ENCODE measurements at places on chromosomes 3 and 15.

DNA sequence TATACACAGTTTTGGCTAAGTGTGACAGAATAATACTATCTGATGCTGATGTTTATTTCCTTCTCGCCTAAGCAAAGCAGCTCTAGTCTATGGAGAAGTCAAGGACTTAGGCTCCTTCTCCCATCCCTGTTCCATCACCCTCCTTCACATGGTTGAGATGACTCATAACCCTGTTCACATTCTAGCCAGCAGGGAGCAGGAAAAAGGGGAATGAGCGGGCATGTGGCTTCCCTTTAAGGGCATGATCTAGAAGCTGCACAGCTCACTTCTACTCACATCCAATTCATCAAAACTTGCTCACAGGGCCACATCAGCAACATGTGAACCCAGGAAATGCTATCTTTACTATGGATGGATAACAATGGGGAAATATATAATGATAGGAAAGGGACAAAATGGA, 40.9 kb downstream of the CBLB start:
- DNase-seq = no peak

DNA sequence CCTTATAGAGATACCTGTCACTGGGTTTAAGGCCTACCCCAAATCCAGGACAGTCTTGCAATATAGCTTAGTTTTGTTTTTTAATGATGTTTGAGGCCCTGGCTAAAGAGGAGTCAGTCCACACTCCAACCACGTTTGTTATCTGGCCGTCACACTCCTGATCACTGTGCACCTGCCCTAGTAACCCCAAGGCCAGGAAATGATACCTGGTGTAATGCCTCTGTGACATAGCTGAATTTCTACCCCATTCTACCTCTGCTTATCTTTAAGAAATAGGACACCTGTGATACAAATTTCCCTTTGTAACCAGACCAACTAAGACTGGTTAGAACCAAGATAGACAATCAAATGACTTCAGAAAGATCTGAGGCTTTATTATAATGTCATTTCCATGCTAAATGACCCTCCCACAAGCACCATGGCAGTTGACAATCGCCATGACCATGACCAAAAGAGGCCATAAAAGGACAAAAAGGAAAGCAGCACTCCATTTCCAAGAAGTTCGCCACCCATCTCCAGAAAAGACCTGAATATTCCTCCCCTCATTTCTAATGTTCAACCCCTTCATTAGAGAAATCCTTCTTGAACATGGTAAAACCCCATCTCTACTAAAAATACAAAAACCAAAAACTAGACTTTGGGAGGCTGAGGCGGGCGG, 4.8 kb upstream of the RTP3 start:
- DNase-seq = no peak

- DNase-seq = peak; percentile 22
These were observed 90.2 kb downstream of the ANP32A start for GRCh38 chr15:68730471-68730919.

GRCh38 chr3:16181361-16181760, 6.9 kb downstream of the GALNT15 start:
- DNase-seq = no peak

DNA sequence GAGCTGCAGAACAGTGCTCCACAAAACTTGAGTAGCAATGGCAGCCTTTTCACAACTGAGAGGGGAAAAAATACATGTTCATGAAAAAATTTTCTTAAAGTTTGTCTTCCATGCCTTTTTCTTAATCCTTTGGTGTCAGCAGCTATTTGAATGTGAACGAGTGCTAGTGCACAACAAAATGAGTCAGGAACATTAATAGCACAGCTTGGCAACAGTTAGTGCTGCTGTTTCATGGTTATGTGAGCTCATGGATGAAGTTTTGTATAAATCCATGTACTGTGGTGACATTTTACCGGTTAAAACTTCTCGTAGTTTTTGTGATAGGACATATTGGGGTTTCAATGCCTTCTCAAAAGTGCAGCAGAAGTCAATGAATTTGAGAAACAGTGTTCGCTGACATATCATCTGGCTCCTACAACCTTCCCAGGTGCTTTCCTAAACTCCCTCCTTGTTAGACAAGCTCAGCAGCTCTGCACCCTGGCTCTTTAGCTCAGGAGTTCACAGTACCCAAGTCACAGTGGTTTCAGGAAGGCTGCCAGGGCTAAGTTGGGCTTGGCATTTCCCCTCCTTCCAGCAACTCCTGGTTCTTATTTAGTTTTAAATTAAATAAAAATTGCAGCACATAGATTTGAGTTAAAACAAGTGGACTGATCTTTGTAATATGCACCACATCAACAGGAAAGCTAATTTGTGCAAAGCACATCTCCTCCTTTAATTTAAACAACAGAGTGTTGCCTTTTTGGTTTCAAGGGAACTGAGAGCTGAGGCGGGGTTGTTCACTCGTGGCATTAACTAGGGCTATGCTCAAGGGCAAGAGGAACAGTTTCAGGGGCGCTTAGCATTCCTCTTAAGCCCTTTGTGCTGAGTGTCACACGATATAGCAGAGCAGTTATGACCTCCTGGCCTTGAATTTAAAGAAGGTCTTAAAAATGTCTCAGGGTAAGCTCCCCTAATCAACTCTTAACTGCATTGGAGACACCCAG, 362.8 kb downstream of the CHST2 start:
- no peak for DNase-seq

DNA sequence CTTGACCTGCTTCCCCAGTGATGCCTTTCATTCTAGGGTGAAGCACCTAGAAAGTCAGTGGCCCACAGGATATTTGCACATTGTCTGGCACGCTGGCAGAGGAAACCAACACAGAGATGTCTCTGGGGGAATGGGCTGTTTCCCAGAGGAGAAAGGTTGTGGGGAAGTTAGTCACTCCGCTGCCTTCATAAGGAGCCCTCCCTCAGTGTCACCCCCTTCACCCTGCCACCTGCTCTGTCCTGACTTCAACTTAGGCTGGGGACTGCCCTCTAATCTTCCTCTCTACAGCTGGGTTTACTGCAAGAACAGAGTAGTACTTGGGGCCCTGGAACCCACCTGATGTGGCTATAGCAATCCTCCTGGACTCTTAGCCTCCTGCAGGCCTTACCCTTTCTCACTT, 5.7 kb downstream of the KLHDC8B start:
- DNase-seq = no peak

- no peak for DNase-seq
These were observed 573.6 kb upstream of the GRM7 start for GRCh38 chr3:6287088-6287875.

- no peak for DNase-seq
These were observed 130.1 kb downstream of the UACA start for GRCh38 chr15:70633103-70633831.

- no peak for DNase-seq
These were observed 34.0 kb upstream of the GRIP2 start for GRCh38 chr3:14574183-14574582.

- peak; percentile 83 for DNase-seq
These were observed 3.6 kb downstream of the BCL6 start for GRCh38 chr3:187741403-187742350.

- DNase-seq = no peak
These were observed 25.1 kb downstream of the KBTBD12 start for GRCh38 chr3:127940116-127940515.

GRCh38 chr3:32474201-32474600, 28.5 kb downstream of the CMTM6 start:
- DNase-seq = no peak

- DNase-seq = no peak
These were observed 123.0 kb upstream of the PROK2 start for GRCh38 chr3:71907996-71908395.

- no peak for DNase-seq
These were observed 173.3 kb downstream of the PDZRN3 start for GRCh38 chr3:73451301-73451944.

DNA sequence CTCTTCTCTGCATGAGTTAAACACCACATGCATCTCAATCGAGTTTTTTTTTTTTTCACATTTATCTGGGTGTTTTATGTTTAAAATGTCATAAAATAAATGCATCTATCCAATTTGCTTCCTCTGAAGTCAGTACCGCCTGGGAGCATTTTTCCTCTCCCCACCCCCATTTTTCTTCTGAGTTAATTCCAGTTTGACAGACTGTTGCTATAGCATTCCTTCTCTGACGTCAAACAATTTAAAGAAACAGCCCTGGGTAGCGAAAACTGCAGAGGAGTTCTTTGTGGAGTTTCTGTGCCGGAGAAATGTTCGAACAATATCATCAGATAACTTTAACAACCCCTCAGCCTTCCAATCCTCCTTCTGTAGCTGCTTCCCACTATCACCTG, 900 bp upstream of the GNB4 start:
- no peak for DNase-seq

DNA sequence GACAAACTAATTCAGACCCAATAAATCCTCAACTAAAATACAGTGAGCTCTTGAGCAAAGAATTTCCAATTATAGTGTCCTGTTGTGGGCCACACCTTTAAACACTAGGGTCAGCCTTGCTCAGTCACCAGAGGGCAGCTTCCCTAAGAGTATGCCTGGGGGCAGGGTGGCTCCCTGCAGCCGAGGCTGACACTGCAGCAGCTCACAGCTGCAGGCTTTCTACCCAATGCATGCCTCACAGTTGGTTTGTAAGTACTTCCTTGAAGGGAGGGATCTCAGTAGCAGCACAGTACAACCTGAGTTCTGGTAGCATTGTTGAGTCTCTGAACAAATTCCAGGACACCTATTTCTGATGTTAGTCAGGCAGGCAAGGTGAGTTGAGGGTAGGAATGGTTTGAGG, 335.6 kb downstream of the TUSC7 start:
- DNase-seq = no peak

- no peak for DNase-seq
These were observed 43.9 kb downstream of the SH3BP5 start for GRCh38 chr3:15288331-15289035.

DNA sequence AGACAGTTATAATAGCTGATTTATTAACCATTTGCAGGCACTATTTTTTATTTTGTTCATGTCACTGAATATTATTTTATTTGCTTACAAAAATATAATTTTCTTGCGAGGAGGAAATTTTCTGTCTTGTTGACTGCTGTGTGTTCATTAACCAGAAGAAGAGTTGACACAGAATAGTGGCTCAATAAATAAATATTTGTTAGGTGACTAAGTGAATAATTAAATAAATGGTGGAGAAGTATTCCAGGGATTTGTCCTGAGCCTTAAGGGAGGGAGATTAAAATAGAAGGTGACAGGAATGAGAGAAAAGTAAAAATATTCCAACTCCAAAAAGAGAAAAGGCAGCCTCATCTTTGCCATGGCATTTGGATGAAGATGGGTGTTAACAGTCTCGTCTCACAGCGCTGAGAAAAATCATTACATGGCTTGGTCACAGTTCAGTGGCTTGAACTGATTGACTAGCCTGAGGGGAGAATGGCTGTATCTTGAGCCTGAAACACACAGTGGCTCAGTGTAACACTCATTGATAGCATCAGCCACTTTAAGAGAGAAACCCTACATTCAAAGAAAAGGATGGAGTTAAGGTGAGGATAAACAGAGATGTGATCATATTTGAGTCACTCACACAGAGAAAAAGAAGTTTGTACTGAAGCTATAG, 449.9 kb upstream of the NAALADL2 start:
- DNase-seq = no peak

DNA sequence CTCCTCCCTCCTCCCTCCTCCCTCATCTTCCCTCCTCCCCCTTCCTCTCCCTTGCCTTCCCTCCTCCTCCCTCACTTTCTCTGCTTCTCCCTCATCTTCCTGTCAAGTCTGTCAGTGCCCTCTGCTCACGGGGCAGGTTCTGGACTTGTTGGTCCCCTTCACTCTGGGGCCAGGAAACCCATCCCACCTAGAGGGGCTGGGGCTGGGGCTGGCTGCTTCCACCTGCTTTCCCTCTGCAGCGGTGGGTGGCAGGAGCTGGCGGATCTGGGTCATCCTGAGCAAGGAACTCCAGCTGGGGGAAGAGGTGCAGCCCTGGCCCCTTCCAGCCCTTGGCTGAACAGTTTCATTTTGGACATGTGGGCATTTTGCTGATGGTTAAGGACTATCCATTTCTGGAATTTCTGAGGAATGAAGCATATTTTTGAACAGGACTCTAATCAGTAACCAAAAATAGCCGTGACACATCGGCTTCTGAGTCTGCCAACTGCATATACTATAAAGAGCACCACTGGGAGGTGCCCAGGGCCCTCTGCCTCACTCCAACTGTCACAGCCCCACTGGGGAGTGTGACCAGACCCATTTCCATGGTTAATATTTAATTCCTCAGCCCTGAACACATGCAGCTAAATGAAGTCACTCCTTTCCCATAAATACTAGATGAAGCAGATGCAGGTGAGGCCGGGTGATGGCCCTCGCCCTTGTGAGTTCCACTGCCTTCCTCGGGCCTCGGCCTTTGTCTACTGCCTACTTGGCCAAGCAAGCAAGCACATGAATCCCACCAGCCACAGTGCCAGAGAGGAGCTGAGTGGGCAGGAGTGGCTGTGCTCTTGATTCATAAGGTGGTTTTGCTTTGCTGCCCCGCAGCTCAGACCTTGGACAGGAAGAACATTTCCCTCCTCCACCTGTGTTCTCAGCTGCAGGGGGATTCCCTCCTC, 39.8 kb downstream of the CHDH start:
- DNase-seq = no peak

- DNase-seq = peak; percentile 58
These were observed 79.3 kb downstream of the ATP10A start for GRCh38 chr15:25783607-25784540.

- DNase-seq = no peak
These were observed 96.9 kb upstream of the RPL32 start for GRCh38 chr3:12938258-12938711.

GRCh38 chr3:118793176-118793575, 241.5 kb downstream of the IGSF11 start:
- DNase-seq = no peak

DNA sequence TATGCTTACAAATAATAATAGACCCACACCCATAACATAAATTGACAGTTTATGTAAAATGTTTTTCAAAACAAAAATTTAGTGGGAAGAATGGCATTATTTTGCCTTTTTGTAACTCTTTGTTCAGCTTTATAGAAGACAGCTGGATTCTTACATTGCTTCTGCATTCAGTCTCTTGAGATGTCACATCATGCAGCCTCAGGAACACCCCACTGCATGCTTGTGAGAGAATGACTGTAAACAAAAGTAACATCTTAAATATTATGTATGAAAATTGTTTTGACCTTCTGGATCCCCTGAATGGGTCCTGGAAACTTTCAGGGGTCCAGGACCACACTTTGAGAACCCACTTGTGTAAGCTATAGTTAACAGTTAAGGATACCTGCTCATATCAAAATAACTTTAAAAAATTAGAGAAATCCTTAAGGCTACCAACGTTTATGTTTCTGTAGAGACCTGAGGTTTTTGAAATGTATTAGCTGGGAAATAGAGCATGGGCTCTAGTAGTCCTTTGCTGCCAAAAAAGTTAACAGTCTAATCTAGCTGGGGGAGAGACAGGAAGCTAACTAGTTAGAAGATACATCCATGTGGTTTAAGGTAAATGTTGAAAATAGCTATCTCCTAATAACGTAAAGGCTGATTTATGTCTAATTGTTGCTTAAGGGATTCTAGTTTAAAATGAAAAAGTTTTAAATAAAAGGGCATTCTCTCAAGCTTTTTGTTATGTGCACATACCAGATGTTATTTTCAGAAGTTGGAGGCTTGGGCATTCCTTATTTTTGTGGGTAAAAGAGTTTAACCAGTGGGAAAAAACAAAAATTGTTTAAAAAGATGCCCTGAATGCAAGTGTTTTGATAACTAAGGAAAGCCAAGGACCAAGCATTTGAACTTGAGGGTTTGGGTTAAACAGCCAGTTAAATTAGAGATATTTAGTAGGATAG, 3.8 kb downstream of the USP3 start:
- no peak for DNase-seq
